Cardiac atrium fibroblast (primary cell): ENCODE measurements at places on chromosomes 12 and 14. TPM values are rescaled to one million over a fixed set of nuclear protein-coding genes. Genes with fewer than 3 reads are reported as not detected.

Gene PZP
- not detected in 2 replicates for total RNA-seq

Gene MANSC4
- not detected in 2 replicates for total RNA-seq

Gene OASL
- not detected in 2 replicates for total RNA-seq

Gene CINP
- total RNA-seq, result 48.4 and 57.2 TPM in 2 replicates

Gene TAS2R9
- total RNA-seq, result not detected in 2 replicates
